MCF 10A (cell line): ENCODE measurements at places on chromosomes 1 and 21. TPM values are rescaled to one million over a fixed set of nuclear protein-coding genes. Genes with fewer than 3 reads are reported as not detected.

Gene MIXL1
- total RNA-seq = not detected in 2 replicates

Gene FAM177B
- total RNA-seq = 0.74 TPM in 1 of 2 replicates, not detected in the other

Gene MPL
- total RNA-seq = not detected in 2 replicates

Gene DRAXIN
- 0.05 and 0.07 TPM in 2 replicates for total RNA-seq

Gene HSD3B1
- not detected in 2 replicates for total RNA-seq

Gene LRRC39
- 0.65 and 0.74 TPM in 2 replicates for total RNA-seq

Gene S100A12
- not detected in 2 replicates for total RNA-seq

Gene HIVEP3
- 0.61 and 1.2 TPM in 2 replicates for total RNA-seq

Gene AMY2A
- not detected in 2 replicates for total RNA-seq

Gene OBSCN
- total RNA-seq = 22.6 and 29.6 TPM in 2 replicates

Gene ZSWIM5
- total RNA-seq = 0.14 and 0.32 TPM in 2 replicates

Gene UBL4B
- total RNA-seq = not detected in 2 replicates

Gene PLEKHN1
- total RNA-seq = 7.9 and 11.1 TPM in 2 replicates

Gene C1orf115
- 1.6 TPM in 2 replicates for total RNA-seq

Gene SPRR2B
- total RNA-seq = not detected in 2 replicates

Gene CCDC190
- total RNA-seq = not detected in 2 replicates

Gene UBXN10
- not detected in 2 replicates for total RNA-seq

Gene LCA5L
- total RNA-seq = 2.8 and 4.3 TPM in 2 replicates

Gene CRP
- total RNA-seq = 0.26 and 0.54 TPM in 2 replicates

Gene MYCL
- 0.63 and 1.1 TPM in 2 replicates for total RNA-seq

Gene SLC30A10
- not detected in 2 replicates for total RNA-seq

Gene FAM72B
- 8.0 and 8.6 TPM in 2 replicates for total RNA-seq

Gene UBE2U
- total RNA-seq = not detected in 2 replicates

Gene PTGER3
- not detected in 2 replicates for total RNA-seq

Gene CD48
- total RNA-seq = not detected in 2 replicates

Gene BTF3L4
- 76.0 and 77.0 TPM in 2 replicates for total RNA-seq

Gene OR2T2
- total RNA-seq = not detected in 2 replicates

Gene OR2G6
- total RNA-seq = not detected in 2 replicates

Gene CMPK1
- 106 and 113 TPM in 2 replicates for total RNA-seq

Gene FHAD1
- not detected in 2 replicates for total RNA-seq

Gene BCAN
- 0.37 TPM in 1 of 2 replicates, not detected in the other for total RNA-seq

Gene S100A1
- 0.74 TPM in 1 of 2 replicates, not detected in the other for total RNA-seq

Gene HSF2BP
- total RNA-seq = 5.3 and 6.8 TPM in 2 replicates

Gene SLC1A7
- not detected in 2 replicates for total RNA-seq
